CD4-positive, alpha-beta T cell treated with Interleukin-10 for 1 hour (primary cell): ENCODE measurements at places on chromosomes 4 and X.

DNA sequence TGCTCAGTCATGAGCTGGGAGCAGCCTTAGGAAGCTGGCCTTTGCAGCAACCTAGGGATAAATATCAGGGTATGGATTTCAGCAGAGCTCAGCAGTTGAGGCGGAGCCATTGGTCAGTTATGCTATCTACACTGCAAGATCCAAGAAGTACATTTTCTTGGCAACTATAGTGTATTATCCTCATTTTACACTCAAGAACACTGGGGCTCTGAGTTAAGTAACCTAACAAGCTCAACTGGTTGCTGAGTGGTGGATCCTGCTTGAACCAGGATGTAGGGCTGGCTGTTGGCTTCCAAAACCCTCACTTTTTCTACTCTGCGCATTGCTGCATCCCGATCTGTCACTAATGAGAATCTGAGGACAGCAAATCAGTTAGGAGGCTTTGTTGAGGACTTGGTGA is 1.5 kb upstream of the SCARB2 start:
- DNase-seq: no peak

DNA sequence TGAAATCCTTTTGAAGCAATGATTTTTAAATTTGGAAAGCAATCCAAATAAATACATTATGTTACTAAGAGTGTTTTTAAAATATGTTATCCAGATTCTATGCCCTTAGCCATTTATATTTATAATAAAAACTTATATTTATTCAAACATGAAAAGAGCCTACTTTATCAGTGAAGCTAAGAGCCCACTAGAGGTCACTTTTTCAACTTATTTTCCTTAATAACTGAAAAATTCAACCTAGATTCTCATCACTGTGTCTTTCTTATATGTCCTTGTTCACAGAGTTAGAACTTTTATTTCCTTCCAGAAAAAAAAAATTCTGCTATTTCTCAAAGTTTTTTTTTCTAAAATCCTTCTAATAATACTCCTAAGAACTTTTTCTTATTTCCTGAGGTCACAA is 23.9 kb downstream of the PRDM8 start:
- DNase-seq: no peak

DNA sequence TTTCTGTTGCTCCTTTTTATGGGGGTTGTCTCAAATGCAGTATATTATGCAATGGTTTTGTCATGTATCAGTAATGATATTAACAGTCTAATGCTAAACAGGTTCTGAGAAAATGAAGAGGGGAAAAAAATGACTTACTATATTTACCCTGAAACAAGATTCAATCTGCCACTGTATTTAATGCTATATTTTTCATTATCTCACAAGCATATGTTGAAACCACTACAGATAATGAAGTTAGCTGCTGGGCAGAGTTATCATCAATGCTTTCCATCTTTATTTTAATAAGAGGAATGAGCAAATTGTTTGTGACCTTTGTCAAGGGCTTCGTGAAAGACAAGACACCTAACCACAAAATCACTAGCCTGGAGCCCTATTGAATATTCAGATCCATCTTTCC is 32.6 kb upstream of the NAA11 start:
- DNase-seq: no peak

DNA sequence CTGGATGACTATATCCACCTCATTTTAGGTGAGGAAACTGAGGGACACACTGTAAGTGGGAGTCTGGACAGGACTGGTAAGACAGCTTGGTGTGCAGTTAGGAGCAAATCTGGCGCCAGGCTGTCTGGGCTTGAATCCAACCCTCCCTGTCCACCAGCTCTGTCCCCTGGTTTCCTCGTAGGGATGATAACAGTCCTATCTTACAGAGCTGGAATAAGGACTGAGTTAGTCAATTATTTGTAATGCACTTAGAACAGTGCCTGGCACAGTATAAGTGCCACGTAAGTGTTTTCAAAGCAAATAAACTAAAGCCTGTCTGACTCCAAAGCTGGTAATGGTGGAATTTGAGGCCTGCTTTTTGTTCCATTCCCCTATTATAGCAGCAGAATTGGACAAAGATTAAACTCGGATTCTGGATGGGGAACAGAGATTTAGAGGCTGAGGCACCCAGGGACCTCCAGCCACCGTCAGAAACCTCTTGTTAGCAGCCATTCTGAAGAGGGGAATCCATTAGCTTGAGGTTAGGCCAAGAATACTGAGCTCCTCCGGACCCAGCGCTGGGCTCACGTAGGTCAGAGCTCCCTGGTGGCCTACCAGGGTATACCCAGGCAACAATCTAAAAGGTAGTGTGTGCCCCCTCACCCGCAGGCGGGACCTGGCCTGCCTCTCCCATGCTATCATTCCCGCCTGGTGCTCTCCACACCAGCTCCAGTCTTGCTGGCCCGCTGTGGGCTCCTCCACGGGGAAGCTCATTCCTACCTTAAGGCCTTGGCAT is 102.1 kb downstream of the UCHL1 start:
- DNase-seq: no peak

- DNase-seq: no peak
Measured at GRCh38 chrX:121010218-121010617, 24.7 kb upstream of the CT47A1 start.
